ENCODE measurements at places on chromosomes 4 and X.

- no peak for DNase-seq
Measured at GRCh38 chrX:154873329-154873728, 12.8 kb upstream of the F8A1 start.

DNA sequence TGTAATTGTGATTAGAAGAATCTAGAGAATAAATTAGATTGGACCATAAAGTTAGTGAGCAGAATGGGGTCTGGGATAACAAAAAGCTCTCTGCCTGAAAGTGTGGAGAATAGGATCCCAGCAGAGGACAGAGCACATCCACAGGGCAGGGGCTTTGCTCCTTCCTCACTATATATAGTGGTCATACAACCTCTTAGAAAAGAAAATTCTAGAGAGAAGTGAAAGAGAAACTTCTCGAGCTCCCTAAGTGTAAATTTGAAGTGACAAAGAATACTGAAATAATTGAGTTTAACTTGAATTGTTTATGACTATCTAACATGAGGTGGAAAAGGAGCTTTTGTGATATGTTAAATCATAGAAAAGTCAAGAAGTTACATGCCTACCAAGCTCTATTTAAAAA is 14.9 kb downstream of the ADAM29 start:
- no peak for DNase-seq

- DNase-seq, result no peak
Measured at GRCh38 chr4:28360681-28361080, 1500.0 kb downstream of the STIM2 start.

DNA sequence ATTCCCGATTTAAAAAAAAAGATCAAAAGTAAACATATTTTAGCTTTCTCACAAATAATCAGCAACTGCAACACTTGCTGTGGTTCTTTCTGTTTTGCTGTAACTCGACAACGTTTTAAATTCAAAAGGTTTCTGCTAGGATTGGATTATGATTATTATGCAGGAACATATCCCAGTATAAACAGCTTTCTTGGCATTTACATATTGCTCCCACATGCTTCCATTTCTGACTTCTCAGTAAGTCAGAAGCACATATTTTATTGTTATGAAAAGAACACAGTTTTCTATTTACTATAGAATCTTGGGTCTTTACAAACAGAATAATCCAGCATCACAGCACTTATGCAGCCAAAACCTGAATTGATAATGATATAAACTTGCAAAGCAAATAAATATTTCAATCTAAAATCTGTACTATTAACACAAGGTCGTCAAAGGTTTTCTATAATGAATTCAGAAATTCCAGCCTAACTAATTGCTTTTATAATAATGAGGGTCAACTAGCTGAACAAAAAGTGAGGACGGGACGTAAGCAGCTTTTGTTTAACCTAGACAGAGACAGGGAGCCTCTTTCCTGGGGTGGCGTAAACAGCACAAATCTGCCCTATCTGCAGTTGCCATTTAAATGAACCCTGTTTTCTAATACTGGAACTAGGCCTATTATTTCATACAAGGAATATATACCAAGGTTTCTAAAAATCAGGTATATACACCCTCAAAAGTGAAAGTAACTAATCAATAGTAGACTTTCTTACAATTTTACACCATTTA is 9.8 kb upstream of the PCDH18 start:
- DNase-seq, result no peak

DNA sequence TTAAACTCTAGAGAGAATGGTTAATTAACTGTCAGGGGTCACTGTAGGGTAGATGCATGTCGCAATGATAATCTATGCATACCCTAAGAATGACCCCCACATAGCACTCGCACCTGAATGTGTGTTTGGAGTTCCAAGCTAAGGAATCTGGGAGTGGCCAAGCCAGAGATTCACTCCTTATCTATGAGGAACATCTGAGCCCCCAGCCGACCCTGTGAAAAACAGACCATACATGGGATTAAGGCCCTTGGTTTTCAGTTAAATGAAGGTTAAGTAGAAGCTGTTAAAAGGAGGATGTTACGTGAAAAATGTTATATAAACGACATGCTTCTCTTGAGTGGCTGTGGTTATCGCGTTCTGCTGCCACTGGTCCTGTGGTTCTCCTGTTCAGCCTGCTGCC is 147.2 kb downstream of the RELL1 start:
- no peak for DNase-seq

GRCh38 chr4:1541449-1542225 is 135.4 kb upstream of the NKX1-1 start:
- DNase-seq, result no peak

GRCh38 chr4:22932326-22932725 is 239.6 kb downstream of the GBA3 start:
- no peak for DNase-seq

- DNase-seq, result no peak
Measured at GRCh38 chr4:171235521-171235920, 577.7 kb upstream of the GALNTL6 start.

DNA sequence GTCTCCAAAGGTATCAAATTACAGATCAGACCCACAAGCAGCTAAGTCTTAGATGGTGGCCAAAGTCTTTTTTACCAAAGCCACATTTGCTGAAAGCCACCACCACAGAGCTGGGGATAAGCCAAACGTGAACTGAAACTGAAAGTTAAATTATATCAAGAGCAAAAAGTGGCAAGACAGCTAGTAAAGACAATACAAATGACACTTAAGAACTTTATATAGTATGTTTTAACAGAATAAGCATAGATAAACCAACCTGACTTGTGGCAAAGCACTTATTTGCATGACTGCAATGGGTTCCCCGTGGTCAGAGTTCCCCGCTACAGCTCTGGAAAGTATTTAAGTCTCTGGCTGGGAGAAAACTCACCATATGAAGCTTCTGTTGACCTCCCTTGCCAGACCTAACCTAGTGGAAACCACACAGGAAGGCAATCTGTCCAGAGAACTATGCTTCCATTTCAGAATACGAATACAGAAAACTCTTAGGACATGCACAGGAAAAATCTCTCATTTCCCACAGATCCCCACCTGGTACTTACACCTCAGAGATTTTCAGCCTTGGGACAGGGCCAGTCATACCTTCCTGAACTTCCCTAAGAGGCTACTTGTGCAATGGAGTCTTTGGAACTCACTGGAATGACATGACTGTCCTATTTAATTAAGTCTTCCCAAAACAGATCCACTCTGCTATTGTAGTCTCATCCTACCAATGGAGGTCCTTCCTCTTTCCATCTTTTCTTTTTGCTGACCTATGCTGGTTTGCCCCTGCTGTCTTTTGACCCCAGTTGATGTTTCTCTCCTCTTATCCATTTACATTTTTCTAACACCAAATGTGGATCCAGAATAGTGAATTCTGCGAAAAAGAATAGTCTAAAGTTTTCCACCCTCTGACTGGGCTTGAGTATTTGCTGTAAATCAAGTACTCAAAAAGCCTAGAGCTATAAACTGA is 225.1 kb downstream of the NR3C2 start:
- DNase-seq, result peak; percentile 57

DNA sequence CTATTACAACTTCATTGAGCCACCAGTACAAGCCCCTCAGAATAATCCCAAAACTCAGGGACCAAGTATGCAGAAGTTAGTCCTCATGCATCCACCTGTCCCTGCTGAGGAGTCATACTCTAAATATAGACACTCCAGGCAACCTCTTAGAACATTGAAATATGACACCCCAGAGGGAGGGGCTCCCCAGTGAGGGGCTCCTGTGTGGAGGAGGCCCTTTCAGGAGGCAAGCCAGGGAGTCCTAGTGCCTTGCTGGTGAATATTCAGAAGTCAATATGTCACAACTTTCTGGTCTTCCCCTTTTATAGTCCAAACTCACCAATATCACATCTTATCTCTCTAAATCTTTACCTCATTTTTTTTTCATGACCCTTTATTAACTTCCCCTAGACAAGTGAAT is 1.6 kb upstream of the ARMCX6 start:
- DNase-seq, result no peak

DNA sequence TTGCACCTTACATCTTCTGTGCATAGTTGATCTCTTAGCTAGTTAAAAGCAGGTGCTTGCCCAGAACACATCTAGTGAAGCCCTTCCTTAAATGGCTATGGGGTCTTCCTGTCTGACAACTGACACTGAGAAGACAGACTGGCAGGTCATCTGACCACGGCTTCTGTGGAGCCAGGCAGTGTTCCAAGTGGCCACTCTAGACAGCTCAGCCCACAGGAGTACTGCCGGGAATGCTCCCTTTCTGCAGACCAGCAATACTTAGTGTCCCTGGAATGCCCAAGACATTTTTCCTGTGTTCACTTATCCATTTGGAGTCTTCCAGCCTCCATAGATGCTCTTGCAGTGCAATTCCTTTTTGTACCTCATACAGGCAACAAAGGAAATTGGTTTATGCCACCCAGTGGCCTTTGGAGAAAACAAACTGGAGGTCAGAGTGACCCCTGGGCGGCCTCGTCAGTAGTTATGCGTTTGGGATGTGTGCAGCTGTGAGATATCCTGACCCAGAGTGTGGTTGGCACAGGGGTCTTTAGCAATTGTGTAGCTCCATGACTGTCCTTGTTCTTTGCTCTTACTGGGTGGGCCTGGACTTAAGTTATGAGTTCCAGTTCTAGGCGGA is 335.5 kb downstream of the ARHGAP10 start:
- no peak for DNase-seq

GRCh38 chr4:139035650-139036049 is 20.1 kb downstream of the NOCT start:
- no peak for DNase-seq

- peak; percentile 79 for DNase-seq
Measured at GRCh38 chr4:7539659-7540058, 104.9 kb upstream of the PSAPL1 start.

GRCh38 chr4:27917381-27917780 is 1056.7 kb downstream of the STIM2 start:
- DNase-seq, result no peak

DNA sequence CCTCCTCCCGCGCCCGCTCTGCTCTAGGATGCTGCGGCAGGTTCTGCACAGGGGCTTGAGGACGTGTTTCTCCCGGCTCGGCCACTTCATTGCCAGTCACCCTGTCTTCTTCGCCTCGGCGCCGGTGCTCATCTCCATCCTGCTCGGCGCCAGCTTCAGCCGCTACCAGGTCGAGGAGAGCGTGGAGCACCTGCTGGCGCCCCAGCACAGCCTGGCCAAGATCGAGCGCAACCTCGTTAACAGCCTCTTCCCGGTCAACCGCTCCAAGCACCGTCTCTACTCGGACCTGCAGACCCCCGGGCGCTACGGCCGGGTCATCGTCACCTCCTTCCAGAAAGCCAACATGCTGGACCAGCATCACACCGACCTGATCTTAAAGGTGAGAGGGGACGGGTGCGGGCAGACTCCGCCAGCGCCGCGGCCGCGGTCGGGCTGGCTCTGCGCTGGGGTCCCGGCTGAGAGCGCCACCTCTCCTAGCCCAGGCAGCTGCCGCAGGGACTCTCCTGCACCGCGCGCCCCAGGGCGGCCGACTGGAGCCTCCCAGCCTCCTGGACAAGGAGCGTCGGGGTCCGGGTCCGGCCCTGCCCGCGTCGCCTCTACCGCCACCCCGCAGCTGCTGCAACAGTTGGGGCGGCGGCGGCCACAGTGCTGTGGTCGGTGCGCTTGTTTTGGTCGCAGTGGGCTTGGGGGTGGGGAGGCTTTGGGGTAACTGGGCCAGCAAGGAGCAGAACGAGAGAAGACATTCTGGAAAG is at the start of gene PTCHD1:
PTCHD1 (plus strand) TSS at position 2 of the 752 bp plus-strand sequence; CDS start at position 29, 27 bp downstream.
- DNase-seq, result no peak

- DNase-seq, result no peak
Measured at GRCh38 chr4:90025248-90025647, 101.9 kb upstream of the CCSER1 start.

GRCh38 chr4:169485086-169485485 is 127.3 kb downstream of the NEK1 start:
- DNase-seq, result no peak

Data from activated CD4-positive, alpha-beta T cell treated with anti-CD3 and anti-CD28 coated beads, Interleukin-2, amount 10 ng/mL, durations not matched to agents 7 days and 5 days (primary cell).